Activated CD8-positive, alpha-beta T cell treated with anti-CD3 and anti-CD28 coated beads, Interleukin-2, amount 10 ng/mL, durations not matched to agents 7 days and 5 days (primary cell): ENCODE measurements at places on chromosomes 1 and 21. TPM values are rescaled to one million over a fixed set of nuclear protein-coding genes. Genes with fewer than 3 reads are reported as not detected.

Gene NCDN
- total RNA-seq, result 19.3 TPM

- no peak overlapping the region for H3K27ac ChIP-seq
- no peak for DNase-seq
- H3K27me3 ChIP-seq, result peaks cover 13% of the 10 kb centered on the region
- H3K4me3 ChIP-seq, result no peak overlapping the region
- no peaks in the 10 kb centered on the region for H3K36me3 ChIP-seq
These were observed 136.2 kb downstream of the SLC35F3 start for GRCh38 chr1:234040446-234041317.

DNA sequence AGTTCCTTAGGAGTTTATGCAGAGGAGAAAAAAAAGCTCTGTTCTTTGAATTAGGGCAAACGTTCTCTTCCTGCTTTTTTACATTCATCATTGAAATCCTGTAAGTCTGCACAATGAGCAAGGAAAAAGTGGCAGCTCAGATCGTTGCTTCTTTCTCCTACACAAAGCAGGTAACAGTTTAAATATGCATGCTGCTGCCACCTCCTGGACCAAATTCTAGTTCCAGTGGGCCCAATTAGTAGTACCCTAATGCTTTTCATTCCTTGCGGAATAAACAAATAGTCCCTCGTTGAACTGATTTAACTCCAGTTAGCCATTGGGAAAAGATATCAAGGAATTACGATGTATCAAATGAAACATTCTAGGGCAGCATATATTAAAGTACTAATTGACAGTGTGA is 20.1 kb downstream of the YTHDF2 start:
- H3K4me1 ChIP-seq, result peaks cover 13% of the 10 kb centered on the region
- H3K4me3 ChIP-seq, result no peak overlapping the region
- H3K27ac ChIP-seq, result no peak overlapping the region
- H3K27me3 ChIP-seq, result no peaks in the 10 kb centered on the region
- H3K36me3 ChIP-seq, result peaks cover 25% of the 10 kb centered on the region

DNA sequence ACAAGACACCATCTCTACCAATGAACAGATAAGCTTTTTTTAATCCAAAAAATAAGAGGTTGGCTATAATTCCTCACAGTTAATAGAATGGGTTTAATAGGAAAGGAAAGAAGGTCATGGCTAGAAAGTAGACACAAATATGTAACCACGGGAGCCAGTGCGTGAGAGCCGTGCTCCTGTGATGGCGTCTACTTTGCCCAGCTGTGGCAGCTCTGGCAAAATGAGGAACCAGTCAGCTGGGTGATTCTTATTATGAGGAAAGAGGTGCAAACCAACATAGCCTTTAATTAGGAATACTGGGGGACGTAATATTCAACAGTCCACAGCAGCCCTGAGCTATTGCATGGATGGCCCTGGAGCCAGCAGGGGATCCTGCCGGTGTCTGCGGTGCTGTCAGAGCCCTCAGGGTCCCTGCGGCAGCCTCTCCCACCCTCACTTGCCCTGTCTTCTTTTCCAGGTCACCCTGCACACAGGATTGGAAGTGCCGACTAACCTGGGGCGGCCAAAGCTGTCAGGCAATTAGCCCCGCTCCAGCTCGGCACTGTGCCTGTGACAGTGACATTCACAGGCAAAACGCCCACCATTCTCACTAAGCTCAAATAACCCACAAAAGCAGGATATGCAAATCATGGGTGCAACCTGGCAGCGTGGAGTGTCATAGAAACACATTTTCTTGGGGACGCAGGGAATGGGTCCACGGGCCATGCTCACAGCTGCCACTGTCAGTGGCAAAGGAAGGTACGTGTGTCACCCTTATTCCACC is 25.9 kb upstream of the GNPAT start:
- H3K27ac ChIP-seq, result no peak overlapping the region
- H3K4me1 ChIP-seq, result peaks cover 26% of the 10 kb centered on the region
- no peak overlapping the region for H3K4me3 ChIP-seq
- DNase-seq, result no peak
